ENCODE measurements at places on chromosomes 11 and 22.

DNA sequence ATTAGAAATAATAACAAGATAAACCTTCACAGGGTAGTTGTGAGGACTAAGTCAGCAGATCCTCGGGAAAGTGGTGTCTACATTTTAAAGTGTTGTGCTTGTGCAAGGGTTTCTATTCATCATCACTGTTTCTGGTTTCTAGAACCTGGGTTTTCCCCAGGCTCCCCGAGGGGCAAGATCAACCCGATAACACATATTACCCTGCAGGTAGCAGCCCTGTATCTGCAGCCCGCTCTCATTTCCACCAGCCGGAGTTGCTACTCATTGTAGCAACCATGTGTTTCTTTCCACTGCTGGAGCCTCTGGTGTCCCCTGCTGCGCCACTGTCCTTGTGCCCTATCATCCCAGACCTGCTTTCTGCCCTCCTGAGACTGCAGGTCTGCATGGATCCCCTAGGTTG lies 67.0 kb downstream of the MIAT start:
- DNase-seq = no peak

- peak; percentile 54 for DNase-seq
Observed at GRCh38 chr11:114040706-114041211, 18.8 kb upstream of the ZBTB16 start.

- DNase-seq = no peak
Observed at GRCh38 chr11:8080069-8080670, 841 bp upstream of the TUB start.

- DNase-seq = no peak
Observed at GRCh38 chr11:128533472-128533871, 53.9 kb downstream of the ETS1 start.

GRCh38 chr11:7688238-7688826 lies 15.0 kb upstream of the CYB5R2 start:
- DNase-seq = peak; percentile 14

DNA sequence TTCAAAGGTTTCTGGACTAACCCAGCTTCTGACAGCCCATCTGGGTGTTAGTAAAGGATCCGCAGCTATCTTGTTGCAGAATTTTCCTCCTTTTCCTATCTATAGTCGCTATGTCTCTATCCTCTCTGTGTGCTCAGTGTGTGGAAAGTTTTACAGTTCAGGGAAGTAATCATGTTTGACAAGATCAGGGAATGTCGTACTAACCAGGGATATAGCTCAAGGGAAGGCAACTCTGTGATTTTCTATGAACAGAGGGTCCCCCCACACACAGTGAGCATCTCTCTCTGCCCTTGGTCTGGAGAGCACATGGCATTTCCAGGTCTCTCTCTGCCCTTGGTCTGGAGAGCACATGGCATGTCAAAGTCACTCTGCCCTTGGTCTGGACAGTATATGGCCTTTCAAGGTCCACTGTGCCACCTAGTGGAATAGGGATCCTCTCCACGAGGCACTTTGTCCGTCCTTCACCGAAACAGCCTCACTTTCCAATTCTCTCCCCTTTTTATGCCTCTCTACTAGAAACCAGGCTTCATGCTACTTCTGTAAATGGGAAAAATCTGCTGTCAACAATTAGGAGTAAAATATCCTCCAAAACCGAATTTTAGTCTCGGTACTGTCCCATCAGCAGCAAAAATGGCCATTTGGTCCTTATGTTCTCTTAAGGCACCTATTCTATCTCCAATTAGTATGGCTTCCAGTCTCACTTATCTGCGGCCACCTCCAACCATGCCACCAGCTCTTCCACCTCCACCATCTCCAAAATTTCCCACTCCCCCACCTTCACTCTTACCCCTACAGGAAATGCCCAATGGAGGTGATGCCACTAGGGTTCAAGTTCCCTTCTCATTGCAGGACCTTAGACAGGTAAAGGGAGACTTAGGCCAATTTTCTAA lies 88.7 kb downstream of the IGLL5 start:
- DNase-seq = no peak

- DNase-seq = no peak
Observed at GRCh38 chr11:92852229-92852628, 117.2 kb upstream of the MTNR1B start.

GRCh38 chr11:123065621-123066020 lies 3.7 kb upstream of the HSPA8 start:
- no peak for DNase-seq

DNA sequence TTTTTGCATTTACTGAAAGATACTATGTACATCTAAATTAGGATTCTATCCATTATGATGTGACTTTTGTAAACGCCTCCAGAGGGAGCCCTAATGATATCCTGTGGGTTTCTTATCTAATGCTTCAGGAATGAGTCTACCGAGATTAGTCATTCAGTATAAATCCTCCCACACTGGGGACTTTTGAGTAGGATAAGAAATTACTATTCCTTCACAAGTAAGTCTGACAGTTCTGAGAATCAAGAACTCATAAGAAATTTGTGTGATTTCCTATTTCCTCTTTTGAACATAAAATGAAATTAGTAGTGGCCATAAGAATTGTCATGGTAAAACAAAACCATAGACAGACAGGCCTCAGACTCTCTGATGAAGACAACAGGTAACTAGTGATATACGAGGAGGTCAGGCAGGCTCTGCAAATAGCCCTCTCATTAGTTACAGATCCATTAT lies 10.0 kb upstream of the OR5M1 start:
- peak; percentile 32 for DNase-seq

DNA sequence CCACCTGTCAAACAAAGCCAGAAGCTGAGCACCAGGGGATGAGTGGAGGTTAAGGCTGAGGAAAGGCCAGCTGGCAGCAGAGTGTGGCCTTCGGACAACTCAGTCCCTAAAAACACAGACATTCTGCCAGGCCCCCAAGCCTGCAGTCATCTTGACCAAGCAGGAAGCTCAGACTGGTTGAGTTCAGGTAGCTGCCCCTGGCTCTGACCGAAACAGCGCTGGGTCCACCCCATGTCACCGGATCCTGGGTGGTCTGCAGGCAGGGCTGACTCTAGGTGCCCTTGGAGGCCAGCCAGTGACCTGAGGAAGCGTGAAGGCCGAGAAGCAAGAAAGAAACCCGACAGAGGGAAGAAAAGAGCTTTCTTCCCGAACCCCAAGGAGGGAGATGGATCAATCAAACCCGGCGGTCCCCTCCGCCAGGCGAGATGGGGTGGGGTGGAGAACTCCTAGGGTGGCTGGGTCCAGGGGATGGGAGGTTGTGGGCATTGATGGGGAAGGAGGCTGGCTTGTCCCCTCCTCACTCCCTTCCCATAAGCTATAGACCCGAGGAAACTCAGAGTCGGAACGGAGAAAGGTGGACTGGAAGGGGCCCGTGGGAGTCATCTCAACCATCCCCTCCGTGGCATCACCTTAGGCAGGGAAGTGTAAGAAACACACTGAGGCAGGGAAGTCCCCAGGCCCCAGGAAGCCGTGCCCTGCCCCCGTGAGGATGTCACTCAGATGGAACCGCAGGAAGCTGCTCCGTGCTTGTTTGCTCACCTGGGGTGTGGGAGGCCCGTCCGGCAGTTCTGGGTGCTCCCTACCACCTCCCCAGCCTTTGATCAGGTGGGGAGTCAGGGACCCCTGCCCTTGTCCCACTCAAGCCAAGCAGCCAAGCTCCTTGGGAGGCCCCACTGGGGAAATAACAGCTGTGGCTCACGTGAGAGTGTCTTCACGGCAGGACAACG lies 11.7 kb downstream of the CXCR5 start:
- DNase-seq = no peak
